T follicular helper cell (primary cell): ENCODE measurements at places on chromosomes 2 and 18.

DNA sequence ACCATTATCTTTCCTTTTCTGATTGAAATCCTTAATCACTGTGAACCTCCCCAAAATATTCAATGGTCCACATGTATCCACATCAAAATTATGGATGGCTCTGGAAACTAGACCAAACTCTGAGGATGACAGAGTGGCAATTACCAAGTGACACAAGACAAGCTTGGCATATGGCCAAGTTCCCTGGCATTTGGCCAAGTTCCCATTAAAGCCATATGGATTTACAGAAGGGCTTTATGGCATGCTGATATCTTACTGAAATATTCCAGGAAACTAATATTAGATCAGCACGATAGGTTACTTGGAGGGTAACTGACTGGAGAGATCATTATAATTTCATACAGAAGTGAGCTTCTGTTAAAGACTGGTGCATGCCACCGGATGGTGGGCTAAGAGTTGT lies 21.9 kb upstream of the CERS6 start:
- DNase-seq = no peak

- no peak for DNase-seq
Observed at GRCh38 chr2:1266351-1266750, 146.9 kb upstream of the TPO start.

DNA sequence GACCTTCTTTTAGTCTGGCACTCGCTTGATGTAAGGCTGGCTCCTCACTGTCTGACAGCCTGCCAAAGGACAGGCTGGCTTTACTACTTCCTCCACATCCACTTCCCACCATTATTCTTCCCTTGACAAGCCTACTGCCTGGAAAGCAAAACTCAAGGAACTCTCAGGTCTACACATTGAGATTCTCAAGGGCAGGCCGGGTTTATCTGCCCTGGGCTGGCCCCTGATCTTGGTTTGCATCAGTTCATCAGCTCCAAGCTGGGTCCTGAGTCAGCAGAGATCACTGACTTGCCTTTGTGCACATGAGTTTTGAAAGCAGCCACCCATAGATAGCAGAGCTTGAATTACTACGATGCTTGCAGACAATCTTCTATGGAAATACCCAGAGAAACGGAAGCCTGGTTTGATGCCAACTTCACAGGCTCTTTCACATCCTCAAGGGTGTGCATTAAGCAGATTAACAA lies 53.9 kb downstream of the KCTD18 start:
- DNase-seq = no peak

DNA sequence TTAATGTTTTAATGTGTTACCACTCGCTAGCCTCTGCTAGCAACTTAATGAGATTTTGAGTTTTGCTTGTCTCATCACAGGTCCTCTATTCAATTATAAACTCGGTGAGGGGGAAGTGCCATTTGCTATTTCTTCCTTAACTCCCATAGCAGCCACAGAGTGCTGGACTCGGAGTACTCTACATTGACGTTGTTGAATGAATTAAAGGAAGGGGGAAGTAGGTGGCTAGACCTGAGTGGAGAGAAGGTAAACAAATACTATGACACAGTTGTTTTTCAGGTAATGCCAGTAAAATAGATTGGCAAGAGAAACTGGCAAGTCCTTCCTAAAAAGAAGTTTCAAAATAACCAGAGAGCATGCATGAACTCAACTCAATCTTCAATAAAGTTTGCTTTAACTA lies 339.3 kb downstream of the HRH4 start:
- no peak for DNase-seq

DNA sequence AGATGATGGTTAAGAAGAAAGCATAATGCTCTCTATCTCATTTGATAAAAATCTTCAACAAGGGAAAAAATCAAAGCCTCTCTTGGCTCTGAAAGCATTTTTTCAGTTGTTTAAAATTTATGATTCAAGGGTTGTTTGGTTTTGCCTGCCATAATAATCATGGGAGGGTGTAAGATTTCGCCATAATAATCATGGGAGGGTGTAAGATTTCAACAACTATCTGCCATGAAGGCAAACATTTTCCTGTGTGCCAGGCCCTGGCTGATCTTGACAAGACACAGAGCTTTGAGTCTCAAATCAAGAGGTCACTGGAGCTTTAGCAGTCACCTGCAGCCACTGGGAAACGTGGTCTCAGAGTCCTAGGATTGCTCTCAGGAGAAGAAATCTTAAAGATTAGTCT lies 175.1 kb upstream of the PIEZO2 start:
- no peak for DNase-seq

GRCh38 chr2:123207245-123207644 lies 817.8 kb upstream of the CNTNAP5 start:
- DNase-seq = no peak

- no peak for DNase-seq
Observed at GRCh38 chr18:4119127-4119648, 335.9 kb downstream of the DLGAP1 start.

DNA sequence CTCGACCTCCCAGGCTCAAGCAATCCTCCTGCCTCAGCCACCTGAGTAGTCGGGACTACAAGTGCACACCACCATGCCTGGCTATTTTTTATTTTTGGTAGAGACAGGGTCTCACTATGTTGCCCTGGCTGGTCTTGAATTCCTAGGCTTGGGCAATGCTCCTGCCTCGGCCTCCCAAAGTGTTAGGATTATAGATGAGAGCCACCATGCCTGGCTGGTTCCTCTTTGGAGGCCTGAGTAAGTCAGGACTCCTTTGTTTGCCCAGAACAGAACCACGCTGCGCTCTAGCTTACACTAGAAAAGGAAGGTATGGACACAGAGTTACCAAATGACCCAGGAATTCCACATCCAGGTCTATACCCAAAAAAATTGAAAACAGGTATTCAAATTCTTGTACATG lies 135.9 kb upstream of the SLC1A4 start:
- no peak for DNase-seq

- no peak for DNase-seq
Observed at GRCh38 chr2:151097128-151097527, 164.5 kb downstream of the RBM43 start.

GRCh38 chr2:225022188-225022587 lies 20.1 kb downstream of the DOCK10 start:
- no peak for DNase-seq

DNA sequence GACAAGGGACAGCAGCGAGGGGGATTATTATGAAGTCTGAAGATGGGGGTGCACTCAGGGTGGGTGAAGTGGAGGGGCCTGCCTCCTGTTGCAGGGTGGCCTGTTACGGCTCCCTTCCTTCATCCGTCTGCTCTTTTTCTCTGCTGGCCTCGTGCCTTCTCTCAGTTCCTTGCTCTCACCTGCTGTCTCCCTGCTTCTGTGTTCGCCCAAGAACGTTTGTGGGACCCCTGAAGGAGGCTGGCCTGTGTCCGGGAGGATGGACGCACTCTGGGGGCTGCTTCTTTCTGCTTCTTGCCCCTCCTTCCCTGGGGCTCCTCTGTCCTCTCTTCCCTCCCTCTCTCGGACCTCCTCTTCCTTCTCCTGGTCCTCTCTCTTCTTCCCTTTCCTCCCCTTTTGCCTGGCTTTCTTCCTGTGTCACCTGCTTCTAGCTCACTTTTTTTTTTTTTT lies 13.8 kb downstream of the MROH2A start:
- DNase-seq = no peak

- DNase-seq = no peak
Observed at GRCh38 chr2:2256011-2256410, 75.1 kb downstream of the MYT1L start.

- DNase-seq = no peak
Observed at GRCh38 chr2:67923696-67924095, 139.1 kb downstream of the C1D start.

GRCh38 chr2:238305092-238305862 lies 15.0 kb upstream of the TRAF3IP1 start:
- DNase-seq = no peak
